Cardiac muscle cell (in vitro differentiated cells and primary cell): ENCODE measurements at places on chromosomes 3 and 15.

GRCh38 chr3:18556503-18557135 lies 131.5 kb upstream of the SATB1 start:
- DNase-seq: no peak

- no peak for DNase-seq
Measured at GRCh38 chr15:43483297-43484128, 9.4 kb downstream of the TP53BP1 start.

GRCh38 chr3:187318819-187319616 lies 27.5 kb upstream of the MASP1 start:
- DNase-seq: peak; percentile 69

DNA sequence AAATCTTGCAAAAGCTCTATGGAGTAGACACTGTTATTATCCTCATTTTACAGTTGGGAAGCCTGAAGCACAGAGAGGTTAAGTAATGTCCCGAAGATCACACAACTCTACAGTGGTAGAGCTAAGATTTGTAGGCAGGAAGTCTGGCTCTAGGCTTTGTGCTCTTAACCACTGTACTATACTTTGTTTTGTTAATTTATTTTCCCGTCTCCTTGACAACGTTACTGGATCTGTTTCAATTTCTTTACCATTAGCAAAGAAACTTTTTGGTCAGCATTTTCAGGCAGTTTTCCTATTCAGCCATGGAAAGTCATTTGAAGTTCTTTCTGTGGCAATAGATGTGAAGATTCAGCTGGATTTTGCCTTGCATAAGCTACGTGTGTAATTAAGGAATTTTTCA lies 51.7 kb downstream of the OTOL1 start:
- no peak for DNase-seq

- DNase-seq: no peak
Measured at GRCh38 chr3:140742116-140742515, 64.3 kb downstream of the TRIM42 start.

DNA sequence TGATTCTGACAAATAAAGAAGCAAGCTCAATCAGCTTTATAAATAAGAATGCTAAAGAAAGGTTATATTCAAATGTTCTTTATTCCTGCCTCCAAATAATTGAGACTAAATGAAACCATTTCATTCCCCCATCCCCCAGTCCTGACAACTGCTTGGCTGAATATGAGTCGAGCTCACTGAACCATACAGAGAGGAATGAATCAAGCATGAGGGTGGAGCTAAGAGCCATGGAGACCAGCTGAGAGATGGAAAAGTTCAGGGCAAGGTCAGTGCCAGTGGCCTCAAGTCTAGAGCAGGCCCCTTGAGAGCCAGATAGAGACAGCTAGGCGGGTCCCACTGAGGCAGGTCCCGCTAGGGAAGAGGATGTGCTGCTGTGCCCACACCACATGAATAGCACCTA lies 188.7 kb upstream of the EIF1B start:
- DNase-seq: peak; percentile 56

DNA sequence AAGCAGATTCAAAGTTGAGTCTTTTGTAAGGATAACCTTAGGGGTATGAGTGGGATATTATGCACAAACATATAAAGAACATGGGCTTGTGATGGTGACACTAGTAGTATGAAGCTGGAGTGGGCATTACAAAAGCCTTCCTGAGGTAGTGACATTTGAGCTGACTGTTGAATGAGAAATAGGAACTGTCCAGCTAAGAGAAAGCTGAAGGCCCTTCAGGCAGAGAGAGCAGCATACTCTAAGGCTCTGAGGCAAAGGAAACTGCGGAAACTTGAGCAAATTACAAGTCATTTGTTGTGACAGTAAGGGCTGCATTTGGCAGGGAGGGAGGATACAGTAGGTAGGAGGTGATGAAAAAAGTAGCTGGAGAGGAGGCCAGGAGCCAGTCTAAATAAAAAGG lies 190.7 kb upstream of the CD96 start:
- DNase-seq: no peak

DNA sequence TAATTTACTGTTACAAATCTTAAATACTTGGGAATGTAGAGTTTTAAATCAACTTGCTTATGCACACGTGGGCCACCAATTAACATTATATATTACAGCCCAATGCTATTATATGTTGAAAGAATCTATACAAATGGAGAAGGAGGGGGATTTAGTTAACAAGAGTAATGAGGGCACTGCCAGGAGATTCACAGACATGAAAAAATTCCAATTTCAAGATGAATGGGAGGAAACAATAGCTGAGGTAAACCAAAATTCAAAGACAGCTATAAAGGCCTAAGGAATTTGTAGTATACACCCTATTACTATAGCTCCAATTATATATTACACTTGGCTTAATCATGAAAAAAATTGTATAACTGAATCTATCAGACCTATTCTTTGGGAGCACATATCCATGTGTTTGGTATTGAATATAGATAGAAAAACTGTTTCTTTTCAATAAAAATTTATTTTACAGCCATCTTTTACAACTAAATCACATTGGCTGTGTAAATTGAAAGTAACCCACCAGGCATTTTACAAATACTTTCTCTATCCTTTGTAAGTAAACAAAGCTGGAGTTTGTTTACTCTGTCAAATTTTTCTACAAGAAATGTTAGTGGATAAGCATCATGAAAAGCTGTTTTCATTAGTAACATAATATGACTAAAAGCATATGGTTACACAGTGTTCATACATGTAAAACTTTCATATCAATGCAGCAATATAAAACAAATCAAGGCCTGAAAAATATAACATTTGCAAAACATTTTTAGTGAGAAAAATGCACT lies 1045.8 kb downstream of the ROBO1 start:
- no peak for DNase-seq

- no peak for DNase-seq
Measured at GRCh38 chr3:52649461-52650210, 36.1 kb downstream of the PBRM1 start.

DNA sequence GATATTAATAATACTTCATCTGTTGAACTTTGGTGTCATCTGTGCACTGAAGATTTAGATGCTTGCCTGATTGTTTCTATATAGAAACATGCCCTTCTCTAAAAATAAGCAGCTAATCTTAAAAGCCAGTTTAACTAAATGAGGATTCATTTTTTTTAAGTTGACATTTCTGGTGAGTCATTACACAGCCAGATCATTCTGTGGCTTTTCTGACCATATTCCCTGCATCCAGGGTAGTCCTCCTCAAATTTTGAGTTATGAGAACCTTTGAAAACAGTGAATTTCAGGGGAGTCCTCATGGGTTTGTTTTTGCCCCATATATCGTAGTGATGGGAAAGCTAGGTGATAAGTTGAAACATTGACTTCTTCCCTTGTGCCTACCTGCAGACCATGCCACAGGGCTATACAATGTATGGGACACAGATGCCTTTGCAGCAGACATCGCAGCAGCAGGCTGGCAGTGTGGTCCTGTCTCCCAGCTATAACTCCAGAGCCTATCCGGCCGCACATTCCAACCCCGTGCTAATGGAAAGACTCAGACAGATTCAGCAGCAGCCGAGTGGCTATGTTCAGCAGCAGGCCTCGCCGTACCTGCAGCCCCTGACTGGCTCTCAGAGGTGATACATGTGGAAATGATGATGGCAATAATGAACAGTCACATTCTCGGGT lies 26.5 kb upstream of the P2RY12 start:
- no peak for DNase-seq

- no peak for DNase-seq
Measured at GRCh38 chr3:142029052-142029642, 120.2 kb downstream of the TFDP2 start.

GRCh38 chr3:134901461-134901860 lies 106.4 kb downstream of the EPHB1 start:
- DNase-seq: no peak

GRCh38 chr3:168250415-168250861 lies 154.7 kb upstream of the GOLIM4 start:
- DNase-seq: peak; percentile 3

DNA sequence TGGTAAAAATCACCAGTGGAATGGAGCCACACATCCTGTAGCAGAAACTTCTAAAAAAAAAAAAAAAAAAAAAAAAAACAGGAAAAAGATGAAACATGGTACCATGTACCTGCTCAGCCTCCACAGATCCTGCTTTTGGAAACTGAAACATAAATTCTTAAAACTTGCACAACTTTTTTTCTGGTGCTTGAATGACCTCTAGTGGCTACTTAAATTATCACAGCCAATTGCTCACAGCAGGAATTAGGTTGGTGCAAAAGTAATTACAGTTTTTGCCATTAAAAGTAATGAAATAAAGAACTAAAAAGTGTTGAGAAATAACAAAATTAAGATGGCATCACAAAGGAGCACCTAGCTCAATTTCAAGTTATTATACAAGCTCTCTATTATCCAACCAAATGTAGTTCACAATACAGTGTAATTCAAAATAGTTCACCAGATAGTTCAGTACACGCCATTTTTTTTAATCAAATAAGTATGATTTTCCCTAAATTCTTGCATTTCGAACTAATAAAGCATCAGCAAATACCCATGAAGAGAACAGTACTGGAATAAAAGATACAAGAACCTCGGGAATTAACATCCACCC lies 80.6 kb downstream of the ULK4 start:
- DNase-seq: peak; percentile 66

DNA sequence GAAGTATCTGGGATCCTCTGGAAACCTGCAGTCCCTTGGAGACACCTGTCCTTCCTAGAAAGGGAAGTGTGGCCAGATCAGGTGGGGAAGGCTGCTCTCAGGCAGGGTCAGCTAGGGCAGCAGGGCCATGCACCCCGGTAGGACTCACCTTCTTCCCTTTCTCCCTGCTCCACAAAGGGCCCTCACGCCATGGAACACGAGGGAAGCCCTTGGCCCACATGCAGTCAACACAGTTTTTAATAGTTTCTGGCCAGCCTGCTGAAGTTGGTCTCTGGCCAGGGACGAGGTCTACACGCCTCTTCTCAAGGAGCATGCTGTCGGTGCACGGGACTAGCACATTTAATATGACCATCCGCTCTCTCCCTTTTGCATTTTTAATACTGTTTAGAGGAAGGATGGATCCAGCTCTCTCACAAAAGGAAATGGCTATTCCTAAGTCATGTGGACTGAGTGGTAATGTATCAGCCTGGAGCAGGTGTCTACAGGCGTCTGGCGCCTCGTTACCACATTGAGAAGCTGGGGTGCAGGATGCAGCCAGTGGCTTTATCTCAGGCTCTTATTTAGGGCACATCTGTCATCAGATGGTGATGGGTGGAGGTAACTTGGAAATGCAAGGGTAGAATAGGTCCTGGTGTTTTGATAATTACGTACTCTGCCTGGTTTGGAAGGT lies 153.9 kb downstream of the KLF13 start:
- no peak for DNase-seq

- DNase-seq: no peak
Measured at GRCh38 chr3:148106062-148106461, 591.6 kb upstream of the AGTR1 start.

DNA sequence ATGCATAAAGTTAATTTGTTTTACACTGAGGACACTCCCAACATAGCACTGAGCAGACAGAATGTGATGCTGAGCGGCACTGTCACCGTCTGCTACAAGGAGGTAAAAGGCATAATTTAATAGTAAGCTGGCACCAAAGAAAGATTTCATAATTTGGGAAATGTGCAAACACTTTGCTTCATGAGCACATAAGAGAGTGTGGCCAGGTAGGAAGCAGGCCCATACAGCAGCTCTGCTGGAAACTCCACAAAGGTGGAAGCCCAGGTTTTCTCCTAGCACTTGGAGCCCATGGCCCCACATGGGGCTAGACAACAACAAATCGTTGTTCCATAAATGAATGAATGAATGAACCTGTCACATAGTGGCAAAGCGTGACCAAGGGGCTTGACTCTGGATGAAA lies 68.5 kb upstream of the CACNA2D3 start:
- no peak for DNase-seq

GRCh38 chr3:121835465-121835801 lies 424 bp downstream of the EAF2 start:
- no peak for DNase-seq

DNA sequence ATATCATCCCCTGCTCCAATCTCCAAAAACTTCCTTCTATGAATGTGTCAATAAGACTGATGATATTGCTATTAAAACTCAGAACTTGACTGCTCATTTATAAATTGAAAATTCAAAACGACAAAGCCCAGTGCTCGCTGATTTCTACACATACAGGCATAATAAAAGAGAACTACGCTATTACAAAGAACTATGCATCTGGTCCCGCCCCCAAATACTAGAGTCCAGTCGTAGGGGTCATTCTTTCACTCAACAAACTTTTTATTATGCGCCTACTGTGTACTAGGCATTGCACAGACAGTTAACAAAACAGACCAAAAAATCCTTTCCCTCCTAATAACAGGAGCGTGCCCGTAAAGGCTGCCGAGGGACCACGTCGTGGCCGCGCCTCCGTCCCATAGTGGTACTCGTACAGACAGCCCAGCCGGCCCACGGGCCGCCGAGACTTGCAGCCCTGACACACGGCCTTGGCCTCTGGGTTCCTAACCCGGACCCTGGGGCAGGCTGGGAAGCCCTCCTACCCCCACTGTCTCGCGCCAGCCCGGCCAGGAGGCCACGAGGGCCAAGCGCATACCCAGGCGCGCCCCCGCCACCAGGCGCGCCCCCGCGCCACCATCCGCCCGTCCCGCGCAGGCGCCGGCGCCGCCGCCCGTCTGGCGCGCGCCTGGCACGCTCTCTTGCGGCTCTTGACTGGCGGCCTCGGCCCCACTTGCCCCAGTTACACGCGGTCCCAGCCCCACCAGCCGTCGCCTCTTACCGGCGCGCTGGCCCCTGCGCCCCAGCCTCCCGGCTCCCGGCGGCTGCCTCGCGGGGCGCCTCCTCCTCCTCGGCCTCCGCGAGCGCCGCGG lies 757 bp downstream of the AVEN start:
- DNase-seq: peak; percentile 86

GRCh38 chr3:129315223-129315997 lies 36.7 kb downstream of the HMCES start:
- peak; percentile 43 for DNase-seq

DNA sequence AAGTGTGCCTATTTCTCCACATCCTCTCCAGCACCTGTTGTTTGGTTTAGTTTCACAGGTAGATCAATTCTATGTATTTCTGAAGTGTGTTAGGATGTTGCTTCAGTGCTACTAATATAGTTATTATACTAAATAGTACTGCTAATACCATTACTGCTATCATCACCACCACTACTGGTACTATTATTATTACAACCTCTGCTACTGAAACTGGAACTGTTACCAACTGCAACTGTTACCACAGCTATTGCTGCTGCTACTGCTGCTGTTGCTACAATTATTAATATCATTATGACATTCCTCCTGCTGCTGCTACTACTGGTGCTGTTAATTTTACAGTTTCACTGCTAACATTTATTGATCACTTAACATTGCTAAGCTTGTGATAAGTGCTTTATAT lies 8.3 kb upstream of the LMOD3 start:
- no peak for DNase-seq

DNA sequence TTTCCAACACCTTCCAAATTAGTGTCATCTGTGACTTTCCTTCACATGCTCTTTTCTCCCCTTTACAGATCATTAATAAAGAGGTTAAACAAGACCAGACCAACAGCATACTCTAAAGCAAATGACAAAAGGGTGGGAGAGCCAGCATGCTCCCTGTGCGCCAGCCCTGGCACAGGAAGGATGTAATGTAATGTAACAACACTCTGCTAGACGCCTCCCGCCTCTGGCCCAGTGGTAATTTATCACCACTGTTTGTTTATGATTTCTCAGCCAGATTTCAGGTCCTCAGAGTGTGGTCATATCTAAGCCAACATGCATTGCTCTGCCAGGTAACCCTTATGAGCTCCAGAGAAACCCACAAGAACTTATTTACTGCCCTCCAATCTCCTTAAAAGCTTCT lies 189.5 kb upstream of the WNT5A start:
- no peak for DNase-seq

- DNase-seq: no peak
Measured at GRCh38 chr15:57533448-57533799, 58.3 kb upstream of the MYZAP start.
